ENCODE measurements at places on chromosomes 4 and X.

DNA sequence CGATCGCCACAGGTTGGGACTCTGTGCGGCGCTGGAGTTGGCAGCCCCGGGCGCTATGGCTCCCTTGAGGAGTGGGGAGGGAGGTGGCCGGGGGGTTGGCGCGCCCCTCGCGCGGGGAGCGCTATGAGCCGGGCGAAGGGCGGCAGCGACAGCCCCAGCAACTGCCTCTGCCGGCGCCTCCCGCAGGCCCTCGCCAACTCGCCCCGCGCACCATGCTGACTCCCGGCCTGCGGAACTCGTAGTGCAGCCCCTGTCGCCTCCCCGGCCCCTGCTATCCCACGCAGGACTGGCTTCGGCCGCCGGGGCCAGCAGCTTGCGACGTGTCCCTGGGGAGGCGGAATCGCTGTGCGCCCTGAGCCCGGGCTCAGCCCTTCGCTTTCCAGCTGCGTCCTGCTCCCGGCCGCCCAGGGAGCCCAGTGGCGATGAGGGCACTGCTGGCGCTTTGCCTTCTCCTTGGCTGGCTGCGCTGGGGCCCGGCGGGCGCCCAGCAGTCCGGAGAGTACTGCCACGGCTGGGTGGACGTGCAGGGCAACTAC, 415 bp downstream of the SHISA3 start:
- no peak for DNase-seq

GRCh38 chr4:101285985-101286384, 61.3 kb downstream of the PPP3CA start:
- no peak for DNase-seq

DNA sequence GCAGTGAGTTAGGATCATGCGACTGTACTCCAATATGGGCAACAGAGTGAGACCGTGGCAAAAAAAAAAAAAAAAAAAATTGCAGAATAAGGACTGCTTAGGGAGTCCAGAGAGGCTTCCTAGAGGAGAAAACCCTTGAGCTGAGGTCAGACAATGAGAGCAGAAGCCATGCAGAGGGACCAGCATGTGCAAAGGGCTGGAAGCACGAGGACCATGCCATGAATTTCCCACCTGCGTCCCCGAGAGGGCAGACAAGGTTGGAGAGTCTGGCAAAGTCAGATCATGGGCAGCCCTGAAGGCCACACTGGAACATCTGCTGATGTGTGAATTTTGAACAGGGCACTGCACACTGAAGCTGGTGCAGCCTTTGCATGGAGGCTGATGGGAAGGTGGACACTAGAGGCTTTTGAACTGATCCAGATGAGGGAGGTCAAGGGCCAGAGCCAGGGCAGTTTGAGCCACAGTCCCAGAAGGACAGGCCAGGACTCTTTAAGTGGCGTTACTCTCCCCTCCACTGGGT, 6.5 kb upstream of the JAKMIP1 start:
- no peak for DNase-seq

- no peak for DNase-seq
Observed at GRCh38 chrX:132407691-132408090, 81.1 kb downstream of the MBNL3 start.

GRCh38 chr4:2024683-2025082, 15.9 kb upstream of the NELFA start:
- DNase-seq, result no peak
